Muscle of arm (tissue), 14 donors: ENCODE measurements at places on chromosomes 16 and 17. TPM values are rescaled to one million over a fixed set of nuclear protein-coding genes. Genes with fewer than 3 reads are reported as not detected.

- no peak for DNase-seq
These were observed 9.1 kb upstream of the ANKFN1 start for GRCh38 chr17:56144223-56144622.

GRCh38 chr16:84794186-84794585, 25.6 kb upstream of the CRISPLD2 start:
- DNase-seq, result no peak

GRCh38 chr17:62941358-62941991, 24.6 kb upstream of the TANC2 start:
- DNase-seq, result no peak

- no peak for DNase-seq
These were observed 43.9 kb downstream of the PITPNC1 start for GRCh38 chr17:67420994-67421393.

DNA sequence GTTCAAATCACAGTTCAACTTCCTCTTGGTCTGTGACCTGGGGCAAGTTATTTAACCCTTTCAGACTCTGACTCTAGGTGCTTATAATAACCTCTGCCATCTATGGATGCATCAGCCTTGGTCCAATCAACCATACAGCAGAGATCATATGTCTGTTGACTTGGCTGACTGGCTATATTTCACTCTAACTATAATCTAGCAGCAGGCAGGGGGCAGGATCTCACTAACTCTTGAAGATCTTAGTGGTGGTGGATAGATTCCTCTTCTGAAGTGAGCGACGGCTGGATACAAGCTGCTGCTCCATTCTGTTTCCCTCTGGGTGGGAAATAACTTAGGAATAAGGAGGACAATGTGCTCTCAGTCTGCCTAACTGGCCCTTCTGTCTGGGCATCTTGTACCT, 146.6 kb downstream of the SKAP1 start:
- no peak for DNase-seq

Gene TEDC2
- polyA plus RNA-seq, result 4.1 TPM

Gene TBC1D28
- polyA plus RNA-seq, result not detected
